ENCODE measurements at places on chromosomes 7 and 10.

DNA sequence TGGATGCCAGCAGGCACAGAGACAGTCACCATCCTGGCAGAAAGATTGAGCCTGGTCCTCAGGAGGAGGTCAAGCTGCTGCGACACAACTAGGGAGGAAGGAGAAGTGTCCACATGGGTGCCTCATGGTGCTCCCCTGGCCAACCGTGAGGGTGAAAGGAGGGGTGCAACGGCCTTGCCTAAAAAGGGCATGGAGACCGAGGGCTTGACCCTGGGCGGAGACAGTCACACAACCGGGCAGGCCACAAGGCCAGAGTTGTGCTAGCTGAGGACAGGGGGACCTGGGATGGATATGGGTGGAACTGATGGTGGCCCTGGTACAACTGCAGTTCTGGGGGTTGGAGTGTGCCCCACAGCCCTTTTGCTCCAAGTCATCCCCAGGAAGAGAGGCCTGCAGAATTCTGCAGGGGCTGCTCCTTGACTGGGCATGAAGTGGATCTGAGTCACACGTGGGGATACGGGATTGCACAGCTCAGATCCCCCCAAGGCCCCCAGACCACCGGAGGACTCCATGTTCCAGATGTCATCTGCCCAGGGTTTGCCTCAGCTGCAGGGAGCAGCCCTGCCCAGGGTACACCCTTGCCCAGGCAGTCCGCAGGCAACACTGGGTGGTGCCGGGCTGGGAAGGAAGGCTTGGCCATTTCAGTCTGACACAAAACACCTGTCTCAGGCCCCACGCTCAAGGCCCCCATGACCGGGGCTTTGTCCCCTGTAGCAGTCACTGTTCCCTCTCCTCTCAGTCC lies 602.3 kb upstream of the MGMT start:
- DNase-seq, result no peak

DNA sequence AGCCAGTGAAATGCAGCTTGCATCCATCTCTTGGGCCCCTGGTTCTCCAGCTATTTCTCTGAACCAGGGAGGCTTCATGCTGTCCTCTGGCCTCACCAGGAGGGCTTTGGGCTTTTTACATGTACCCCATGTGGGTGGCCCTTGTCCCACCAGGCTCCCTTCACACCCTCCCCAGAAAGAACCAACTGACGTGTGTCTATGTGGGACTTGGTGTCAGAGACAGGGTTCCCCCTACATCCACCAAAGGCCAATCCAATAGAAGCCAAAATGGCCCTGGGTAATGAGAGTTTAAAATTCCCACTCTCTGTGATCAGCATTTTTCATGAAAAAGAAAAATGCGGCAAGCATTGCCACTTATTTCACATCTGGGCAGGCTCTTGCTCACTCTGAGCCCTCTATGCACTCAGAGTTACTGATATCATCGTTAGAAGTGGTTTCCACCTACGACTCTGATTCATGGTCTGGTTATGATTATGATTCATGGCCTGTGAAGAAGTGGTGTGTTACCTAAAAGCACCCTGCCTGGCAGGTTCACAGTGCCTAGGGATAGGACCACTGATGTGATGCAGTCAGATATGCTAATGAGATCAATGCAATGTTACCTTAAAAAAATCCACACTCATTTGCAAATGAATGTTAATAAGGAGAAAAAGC lies 133.5 kb downstream of the BUB3 start:
- DNase-seq, result no peak

GRCh38 chr10:78656417-78657162 lies 412.2 kb upstream of the ZMIZ1 start:
- DNase-seq, result peak; percentile 40

- DNase-seq, result peak; percentile 10
These were observed 156.0 kb downstream of the SEMA3D start for GRCh38 chr7:85030893-85031292.

GRCh38 chr10:133125901-133126300 lies 34.1 kb upstream of the KNDC1 start:
- DNase-seq, result no peak

Data from NCI-H748 treated with DMSO at 0.1 percent for 48 hours (cell line).